ENCODE measurements at places on chromosomes 7 and 10.

GRCh38 chr10:124381011-124381611, 37.6 kb downstream of the OAT start:
- no peak for DNase-seq

DNA sequence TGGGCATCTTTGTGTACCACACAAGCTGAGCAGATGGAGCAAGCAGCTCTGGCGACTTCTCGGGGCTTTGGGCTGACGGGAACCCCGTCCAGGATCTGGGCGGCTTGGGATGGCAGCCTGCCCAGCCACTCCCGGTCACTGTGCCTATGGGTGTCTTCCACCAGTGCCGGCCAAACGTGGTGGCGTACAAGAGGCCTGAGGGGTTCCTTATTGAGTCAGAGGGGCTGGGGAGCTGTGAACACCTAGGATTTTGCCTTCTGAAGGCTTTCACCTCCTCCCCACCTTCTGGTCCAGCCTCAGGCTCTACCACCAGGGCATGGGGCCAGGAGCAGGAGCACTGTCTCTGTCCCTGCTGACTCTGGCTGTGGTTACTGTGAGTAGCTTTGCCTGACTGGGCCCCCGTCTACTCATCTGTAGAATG, 71.8 kb upstream of the PPIF start:
- no peak for DNase-seq

GRCh38 chr10:70851597-70852475, 36.1 kb downstream of the SGPL1 start:
- DNase-seq, result no peak

DNA sequence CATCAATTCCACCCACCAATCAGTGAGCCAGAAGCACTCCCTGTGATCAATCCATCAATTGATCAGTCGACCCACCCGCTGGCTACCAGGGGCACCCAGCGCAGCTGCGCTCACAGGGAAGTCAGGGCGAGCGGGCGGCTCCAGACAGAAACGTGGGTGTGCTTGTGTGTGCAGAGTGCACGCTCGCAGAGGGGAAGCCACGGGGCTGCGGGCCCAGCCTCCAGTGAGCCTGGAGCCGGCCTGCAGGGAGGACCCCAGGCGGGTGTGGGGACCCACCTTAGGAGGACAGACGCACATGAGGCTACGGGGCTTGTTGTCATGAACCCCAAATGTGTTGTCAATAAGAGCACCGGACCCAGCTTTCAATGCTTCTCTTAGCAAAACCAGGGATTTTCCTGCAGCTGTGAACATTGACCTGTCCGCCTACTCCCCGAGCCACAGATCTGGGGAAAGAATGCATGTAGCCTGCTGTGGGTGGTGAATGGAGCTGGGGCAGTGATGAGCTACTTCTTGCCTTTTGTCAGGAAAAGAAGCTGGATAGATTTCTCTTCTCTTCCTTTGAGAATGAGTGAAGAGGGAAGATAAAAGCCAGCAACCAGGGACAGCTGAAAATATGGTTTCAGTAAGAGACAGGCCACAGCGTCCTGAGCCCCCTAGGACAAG, 497.8 kb downstream of the DNAJB6 start:
- no peak for DNase-seq

- DNase-seq, result no peak
Observed at GRCh38 chr7:80611779-80612178, 26.7 kb upstream of the CD36 start.

GRCh38 chr10:59803714-59804113, 50.5 kb upstream of the MRLN start:
- DNase-seq, result no peak

- no peak for DNase-seq
Observed at GRCh38 chr10:108840944-108841343, 1082.4 kb downstream of the XPNPEP1 start.

GRCh38 chr7:92076509-92076908, 57.8 kb downstream of the CYP51A1 start:
- DNase-seq, result no peak

- DNase-seq, result no peak
Observed at GRCh38 chr7:44768628-44769371, 20.2 kb downstream of the ZMIZ2 start.

DNA sequence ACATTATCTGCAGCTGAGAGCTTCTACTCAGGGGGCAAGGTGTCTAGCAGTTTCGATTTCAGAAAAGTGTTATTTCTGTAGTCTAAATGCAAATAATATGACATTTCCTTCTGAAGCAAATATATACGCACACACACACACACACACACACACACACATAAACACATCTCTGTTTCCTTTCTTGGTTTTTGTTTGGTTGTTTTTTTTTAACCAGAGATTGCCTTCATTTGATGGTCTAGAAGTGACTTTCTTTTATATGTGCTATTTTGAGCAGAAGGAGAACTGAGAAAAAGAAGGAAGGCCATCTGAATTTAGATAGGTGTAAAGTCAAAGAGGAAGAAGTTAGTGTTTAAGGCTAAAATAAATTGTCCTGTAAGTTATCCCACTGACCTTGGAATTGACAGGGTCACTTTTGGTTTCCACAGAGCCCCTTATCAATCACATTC, 142.2 kb downstream of the TRIL start:
- DNase-seq, result no peak

- DNase-seq, result no peak
Observed at GRCh38 chr10:34814223-34814912, 728 bp downstream of the PARD3 start.

DNA sequence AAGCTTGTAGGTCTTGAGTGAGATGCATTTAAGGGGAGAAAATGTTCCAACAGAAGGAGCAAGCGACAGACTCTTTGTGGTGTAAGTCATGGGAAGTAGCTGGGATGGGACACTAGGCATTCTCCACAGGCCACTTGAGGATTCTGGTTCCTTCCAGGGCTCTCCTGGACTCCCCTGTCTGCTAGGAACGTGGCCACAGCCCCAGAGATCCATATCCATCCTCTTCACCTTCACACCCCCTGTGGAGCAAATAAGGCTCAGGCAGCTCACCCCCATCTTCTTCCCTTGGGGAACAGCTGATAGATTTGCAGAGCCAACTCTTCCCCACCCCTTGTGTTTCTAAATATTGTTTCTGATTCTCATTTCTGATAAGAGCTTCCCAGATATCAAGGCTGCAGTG, 482.6 kb upstream of the MKI67 start:
- no peak for DNase-seq

DNA sequence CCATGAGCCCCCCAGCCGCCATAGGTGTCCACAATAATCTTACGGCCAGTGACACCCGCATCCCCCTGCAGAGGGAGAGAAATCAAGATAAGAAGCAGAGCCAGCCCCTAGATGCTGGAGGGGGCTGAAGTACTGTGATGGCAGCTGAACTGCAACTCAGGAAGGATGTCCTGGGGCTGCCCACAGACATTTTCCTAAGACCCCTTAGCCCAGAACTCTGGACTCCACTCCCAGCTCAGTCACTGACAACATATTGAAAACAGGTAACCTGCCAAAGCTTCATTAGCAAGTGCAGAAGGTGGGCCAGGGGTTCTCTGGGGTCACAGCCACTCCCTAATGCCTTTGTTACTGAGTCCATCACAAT, 14.3 kb downstream of the MAT1A start:
- no peak for DNase-seq

DNA sequence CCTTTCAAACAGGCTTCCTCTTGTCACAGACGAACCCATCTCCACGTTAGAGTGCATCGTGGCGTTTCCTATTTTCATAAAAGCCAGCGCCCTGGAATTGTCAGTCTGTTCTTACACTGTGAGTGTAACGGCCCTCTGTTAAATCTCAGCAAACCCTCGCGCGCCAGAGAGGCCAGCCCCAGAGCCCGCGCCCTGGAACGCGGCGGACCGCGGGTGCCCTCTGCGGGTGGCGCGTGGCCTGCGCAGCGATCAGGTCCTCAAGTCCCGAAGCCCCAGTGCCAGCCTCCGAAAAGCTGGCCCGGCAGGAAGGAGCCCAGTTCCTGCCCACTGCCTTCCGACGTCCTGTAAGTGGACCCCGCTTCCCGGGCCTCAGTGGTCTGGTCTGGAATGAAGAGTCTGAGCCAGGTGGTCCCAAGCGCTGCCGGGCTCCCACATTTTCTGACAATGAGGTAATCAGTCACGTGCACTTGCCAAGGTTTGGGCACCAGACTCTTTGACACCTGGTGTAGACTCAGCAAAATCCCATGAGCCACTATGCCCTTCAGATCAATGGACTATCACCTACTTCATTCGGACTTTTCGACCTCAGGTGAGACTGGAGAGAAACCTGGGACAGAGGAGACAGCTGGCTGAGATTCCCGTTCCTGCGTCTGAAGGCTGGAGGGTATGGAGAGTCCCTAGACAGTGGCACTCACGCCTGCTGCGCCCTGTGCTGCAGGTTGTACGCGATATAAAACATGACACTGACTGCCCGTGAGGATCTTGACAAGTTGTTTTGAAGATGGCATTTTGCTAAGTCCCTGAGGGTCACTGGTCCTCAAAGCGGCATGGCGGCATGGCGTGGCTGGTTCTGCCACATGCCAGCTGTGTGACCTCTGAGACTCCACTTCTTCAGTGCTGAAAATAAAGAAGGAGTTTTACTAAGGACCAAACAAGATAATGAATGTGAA, 109.4 kb upstream of the LANCL2 start:
- DNase-seq, result no peak

GRCh38 chr10:97034301-97034700, 151.5 kb downstream of the SLIT1 start:
- DNase-seq, result no peak

- no peak for DNase-seq
Observed at GRCh38 chr7:98826811-98827231, 43.0 kb downstream of the TMEM130 start.

DNA sequence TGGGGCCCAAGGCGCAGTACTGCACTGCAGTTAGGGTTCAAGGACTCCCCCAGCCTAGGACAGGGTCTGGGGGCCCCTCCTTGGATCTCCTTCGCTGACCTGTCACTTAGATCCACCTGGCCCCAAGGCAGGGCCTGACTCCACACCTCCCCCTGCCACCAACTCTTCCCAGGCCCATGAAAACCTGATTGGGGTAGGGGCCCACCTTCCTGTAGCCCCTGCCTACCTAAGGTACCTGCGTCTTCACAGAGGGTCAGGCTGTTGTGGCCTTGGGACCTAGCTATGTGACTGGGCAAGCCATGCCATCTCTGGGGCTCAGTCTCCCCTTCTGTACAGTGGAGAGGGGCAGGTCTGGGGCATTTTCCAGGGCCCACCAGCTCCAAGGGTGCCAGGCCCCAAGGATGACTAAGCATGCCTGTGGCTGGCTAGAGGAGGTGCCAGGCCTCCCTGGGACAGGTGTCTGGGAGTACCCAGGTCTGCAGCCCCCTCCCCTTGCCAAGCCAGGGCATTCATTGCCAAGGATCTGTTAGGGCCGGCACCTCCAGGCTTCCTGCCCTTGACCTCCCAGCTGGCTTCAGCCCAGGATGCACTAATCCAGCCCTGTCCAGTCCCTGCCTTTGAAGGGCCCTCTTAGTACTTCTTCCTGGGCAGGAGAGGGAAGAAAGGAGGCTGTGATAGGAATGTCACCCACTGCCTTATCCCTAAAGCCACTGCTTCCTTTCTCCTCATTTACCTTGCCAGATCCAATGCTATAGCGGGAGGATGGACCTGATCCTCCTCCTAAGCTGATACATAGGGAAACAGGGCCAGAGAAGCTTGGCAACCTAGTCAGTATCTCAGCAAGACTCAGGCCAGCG, 1.3 kb downstream of the LIMK1 start:
- DNase-seq, result no peak

- no peak for DNase-seq
Observed at GRCh38 chr7:23264916-23265458, 18.4 kb downstream of the GPNMB start.

GRCh38 chr7:142960955-142961512, 1.1 kb downstream of the KEL start:
- no peak for DNase-seq

DNA sequence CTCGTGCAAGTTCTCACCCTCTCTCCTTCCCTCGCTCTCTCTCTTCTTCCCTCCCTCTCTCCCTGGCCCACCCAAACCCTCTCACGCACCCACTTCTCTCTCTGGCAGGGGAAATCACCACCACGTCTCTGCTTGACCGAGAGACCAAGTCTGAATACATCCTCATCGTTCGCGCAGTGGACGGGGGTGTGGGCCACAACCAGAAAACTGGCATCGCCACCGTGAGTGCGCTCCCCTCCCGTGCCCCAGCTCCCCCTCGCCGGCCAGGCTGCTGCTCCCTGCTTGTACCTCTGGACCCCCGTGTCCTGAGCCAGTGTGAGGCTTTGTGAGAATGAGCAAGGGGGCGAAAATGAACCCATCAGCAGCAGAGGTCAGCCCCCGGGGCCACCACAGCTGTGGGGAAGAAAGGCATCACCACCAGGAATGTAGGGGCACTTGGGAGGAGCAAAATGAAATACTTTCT, 25.5 kb downstream of the C10orf105 start:
- DNase-seq, result no peak

DNA sequence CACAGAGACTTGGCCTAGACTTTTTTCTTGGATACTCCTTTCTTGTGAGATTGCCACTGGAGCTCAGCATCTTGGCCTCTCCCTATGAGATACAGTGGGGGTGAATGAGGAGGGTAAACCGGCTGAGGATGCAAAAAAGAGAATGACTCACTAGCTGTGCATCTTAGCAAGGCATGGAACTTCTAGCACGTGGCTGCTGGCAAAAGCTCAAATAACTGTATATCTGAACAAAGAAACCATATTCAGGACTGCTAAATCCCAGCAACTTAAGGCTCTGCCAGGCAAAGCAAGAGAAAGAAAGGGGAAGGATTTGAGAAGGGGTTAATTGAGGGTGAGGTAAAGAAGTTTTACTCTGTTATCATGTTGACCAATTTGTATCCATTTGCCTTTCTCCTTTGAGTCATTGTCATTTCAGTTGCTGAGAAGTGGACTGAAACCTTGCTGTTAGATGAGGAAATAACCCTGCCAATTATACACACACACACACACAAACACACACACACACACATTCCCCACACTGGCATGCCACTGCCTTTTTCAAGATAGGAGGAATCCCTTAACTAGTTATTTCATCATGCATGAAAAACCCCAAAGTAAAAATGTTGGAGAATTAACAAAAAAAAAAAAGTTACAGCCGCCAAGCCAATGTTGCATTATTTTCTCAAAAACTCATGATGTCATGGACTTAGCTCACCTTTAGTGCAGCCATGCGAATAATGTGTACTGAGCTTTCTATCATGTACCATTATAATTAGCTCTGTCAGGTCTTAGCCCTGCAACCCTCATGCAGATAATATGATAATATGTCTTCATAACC, 997.3 kb downstream of the LRMDA start:
- DNase-seq, result no peak

DNA sequence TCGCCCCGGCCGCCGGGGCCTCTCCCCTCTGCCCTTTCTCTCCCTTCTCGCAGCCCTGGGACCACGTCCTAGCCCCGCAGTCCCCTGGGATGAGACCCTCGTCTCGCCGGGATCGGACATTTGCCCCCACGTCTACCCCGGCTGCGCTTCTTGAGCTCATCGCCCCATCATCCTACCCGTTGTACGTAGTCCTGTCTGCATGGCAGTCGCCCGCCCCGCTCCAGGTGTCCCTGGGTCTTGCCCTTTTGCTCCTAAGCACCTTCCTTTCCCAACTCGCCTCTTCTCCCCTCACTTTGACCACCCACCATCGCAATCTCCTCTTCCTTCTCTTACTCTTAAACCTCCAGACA, 582 bp downstream of the TPST1 start:
- DNase-seq, result no peak

- no peak for DNase-seq
Observed at GRCh38 chr10:96949039-96949683, 117.1 kb downstream of the LCOR start.
